ENCODE measurements at places on chromosomes 12 and 14. TPM values are rescaled to one million over a fixed set of nuclear protein-coding genes. Genes with fewer than 3 reads are reported as not detected.

- DNase-seq = no peak
Measured at GRCh38 chr14:71248194-71248593, 340.9 kb downstream of the PCNX1 start.

DNA sequence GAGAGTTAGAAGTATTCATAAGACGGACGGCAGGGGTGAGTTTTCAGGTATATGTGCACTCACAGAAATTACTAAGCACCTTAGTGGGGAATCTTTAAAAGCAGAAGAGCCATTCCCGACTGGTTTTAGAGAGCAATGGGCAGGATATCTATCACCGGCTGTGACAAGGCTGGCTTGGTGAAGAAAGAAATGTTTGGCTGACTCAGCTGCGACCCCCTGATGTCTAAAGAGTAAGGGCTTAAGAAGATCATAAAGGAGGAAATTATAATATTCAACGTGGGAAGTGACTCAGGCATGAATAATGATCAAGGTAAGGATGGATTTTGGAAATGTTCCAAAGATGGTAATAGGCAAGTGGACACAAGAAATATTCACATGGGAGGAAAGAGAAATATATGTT, 407.6 kb downstream of the TMEM132D start:
- DNase-seq = no peak

DNA sequence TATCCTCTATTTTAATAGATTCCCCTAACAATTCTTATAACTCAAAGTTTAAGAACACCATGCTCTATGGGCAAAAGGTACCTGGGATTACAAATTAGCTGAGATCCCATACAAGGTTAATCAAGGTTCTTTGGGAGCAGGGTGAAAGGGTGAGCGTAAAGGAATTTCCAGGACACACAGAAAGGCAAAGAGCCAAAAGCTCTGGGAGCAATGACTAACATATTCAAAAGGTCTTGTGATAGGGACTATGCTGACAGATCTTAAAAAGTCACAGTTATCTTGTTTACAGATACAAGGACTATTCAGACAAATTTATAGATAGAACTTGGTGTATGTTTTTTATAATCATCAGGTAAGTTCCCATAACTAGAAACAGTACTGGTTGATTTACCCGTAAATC, 19.5 kb upstream of the PPFIBP1 start:
- DNase-seq = no peak

GRCh38 chr14:83575301-83575700, 1954.6 kb upstream of the FLRT2 start:
- no peak for DNase-seq

DNA sequence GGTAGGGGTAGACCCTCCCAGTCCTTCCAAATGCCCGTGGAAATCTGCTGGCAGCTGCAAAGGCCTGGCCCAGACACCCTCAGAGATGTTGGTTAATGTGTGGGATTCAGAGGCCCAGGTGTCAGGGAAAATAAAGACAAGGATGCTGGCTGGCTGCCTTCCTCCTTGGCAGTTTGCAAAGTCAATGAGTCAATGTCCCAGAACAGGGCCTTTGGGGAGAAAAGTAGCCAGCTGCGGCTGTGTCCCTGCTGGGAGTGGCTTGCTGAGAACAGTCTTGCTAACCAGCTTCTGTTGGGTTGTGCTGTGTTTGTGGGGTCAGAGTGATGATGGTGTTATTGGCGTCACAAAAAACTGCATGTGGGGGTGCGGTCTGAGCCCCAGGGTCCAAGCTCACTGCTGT, 29.2 kb downstream of the GLRX5 start:
- no peak for DNase-seq

GRCh38 chr12:49546481-49546880, 7.7 kb downstream of the KCNH3 start:
- DNase-seq = no peak

DNA sequence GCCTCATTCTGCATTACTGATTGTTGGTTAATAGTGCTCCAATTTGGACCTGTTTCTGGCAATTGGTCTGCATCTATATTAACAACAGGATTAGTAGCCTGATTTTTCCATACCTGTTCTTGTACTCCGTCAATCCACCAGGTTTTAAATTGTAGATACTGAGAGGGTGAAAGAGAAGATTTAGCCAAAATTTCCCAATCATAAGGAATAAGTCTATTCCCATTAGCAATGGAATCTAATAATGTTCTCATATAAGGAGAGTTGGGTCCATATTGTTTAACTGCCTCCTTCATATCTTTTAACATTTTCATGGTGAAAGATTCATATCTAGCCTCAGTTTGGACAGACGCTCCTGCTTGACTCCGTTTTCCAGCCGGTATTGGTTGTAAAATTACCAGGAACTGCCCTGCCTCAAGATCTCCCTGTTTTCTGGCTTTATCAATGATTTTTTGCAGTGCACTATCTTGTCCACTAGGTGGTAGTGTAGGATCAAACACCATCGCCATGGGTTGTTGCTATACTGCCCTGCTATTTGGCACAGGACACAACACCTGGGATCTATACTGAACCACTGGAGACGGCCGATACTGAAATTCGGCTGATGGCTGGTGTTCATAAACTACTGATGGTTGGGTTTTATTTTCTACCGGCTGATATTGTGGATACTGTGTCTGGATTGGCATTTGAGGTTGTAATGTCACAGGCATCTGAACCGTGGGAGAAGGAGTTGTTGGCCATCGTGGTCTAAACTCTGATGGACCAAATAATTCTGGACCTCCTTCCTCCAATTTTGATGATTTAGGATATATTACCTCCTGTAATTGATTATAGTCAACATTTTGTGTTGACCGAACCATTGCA, 25.2 kb downstream of the DHRS4L2 start:
- no peak for DNase-seq

DNA sequence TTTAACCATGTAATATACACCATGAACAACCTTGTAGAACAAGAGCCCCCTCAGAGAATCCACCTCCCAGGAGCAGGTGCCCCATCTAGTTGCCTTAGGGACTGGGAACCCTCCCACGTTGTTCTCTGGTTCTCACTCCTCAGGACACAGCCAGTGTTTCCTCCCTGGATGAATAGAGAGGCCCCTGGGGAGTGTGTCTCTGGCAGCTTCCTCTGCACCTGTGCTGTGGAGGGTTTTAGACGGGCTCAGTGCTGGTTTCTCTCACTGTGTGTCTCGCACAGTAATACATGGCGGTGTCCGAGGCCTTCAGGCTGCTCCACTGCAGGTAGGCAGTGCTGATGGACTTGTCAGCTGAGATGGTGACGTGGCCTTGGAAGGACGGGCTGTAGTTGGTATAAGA, 581.3 kb downstream of the TMEM121 start:
- DNase-seq = no peak

DNA sequence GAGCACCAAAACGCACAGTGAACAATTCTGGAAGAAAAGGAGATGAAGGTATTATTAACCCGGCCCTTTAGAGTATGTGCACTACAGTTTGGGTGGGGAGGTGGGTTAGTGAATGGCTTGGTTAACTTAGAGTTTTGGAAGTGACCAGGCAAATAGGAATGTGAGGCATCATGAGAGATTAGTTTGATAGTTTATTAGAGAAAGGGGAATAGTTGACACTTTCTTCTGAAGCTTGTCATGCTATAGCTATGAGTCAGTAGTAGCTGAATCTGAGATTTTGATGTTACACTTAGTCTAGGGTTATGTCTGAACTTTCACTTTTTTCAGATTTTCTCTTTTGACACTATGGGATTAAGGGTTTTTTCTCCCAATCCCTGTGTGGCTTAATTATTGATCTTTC, 567.2 kb downstream of the SNAPC1 start:
- DNase-seq = no peak

DNA sequence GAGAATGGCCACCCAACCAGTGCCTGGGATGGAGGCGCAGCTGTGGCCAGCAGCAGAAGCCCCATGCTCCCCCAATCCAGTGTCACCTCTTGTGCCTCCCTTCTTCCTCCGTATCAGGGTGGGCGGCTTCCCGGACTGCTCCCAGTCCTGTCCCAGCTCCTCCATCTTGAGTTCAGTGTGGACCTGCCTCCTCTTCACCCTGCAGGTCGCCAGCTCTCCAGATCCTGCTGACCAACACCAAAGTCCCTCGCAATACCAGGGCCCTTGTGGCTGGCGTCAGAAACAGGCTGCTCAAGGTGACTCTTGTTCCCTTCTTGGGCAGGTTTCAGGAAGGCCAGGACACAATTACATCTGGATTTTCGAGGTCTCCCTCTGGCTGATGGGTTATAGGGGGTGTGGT, 17.0 kb downstream of the MVK start:
- DNase-seq = no peak

DNA sequence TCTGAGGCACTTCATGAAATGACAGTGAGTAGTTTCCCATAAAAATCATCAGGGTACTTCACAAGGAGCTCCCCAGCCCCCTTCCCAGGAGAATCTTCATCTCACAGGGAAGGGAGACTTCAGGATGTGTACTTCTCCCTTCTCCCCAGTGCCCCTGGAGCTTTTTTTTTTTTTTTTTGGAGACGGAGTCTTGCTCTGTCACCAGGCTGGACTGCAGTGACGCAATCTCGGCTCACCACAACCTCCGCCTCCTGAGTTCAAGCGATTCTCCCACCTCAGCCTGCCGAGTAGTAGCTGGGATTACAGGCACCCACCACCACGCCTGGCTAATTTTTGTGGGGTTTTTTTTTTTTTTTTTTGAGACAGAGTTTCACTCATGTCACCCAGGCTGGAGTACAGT, 10.4 kb downstream of the ITPK1 start:
- DNase-seq = no peak

DNA sequence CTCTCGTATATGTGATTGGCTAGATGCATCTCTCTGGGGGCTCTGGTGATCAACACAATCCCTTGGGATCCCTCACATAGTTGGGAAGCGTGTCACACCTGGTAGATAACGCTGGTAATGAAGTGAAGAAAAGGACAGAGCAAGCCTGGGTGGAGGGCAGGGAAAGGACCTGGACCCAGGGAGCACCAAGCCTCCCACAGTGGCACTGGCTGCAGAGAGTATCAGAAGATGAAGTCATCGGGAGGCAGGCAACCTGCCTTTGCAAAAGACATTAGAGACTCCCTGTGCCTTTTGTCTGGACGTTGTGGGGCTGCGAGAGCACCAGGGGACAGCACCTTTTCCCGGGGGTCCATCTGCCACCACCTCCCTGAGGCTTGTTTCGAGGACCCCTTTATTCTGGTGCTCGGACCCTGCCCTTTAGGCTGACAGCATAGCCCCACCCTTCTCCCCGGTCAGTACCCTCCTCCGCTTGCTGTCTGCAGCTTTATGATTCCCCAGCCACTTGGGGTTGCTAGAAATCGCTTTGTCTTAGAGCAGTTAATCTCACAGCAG, 116.4 kb downstream of the EML1 start:
- no peak for DNase-seq

DNA sequence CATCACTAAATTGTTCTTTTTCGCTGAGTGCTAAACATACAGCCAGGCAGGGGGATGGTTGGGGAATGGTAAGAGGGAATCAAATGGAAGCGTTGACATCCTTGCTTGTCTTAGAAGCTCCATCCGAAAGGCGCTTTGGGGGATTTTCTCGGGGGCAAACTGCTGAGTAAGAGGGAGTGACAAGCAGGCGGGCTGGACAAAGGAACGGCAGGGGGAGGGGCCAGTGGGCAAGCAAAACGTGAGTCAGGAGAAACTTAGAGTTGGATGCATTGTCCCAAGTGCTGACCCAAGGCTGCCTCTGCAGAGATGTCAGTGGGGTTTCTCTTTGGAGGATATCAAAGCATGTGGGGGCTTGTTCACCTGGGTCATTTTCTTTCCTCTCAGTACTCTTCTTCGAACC, 480.5 kb downstream of the VRK1 start:
- no peak for DNase-seq

GRCh38 chr12:11761869-11762567, 112.5 kb downstream of the ETV6 start:
- DNase-seq = no peak

GRCh38 chr14:79597566-79597965, 613.7 kb downstream of the DIO2 start:
- no peak for DNase-seq

- DNase-seq = no peak
Measured at GRCh38 chr14:20194101-20194500, 3.4 kb downstream of the OR11G2 start.

- DNase-seq = no peak
Measured at GRCh38 chr12:81949841-81950308, 190.7 kb upstream of the PPFIA2 start.

RNASE3 gene
- 0.28 TPM for polyA plus RNA-seq

KRT82 gene
- not detected for polyA plus RNA-seq

SPTSSA gene
- polyA plus RNA-seq = 21.6 TPM

CMKLR1 gene
- 2.6 TPM for polyA plus RNA-seq

ZDHHC22 gene
- 0.87 TPM for polyA plus RNA-seq

TSHR gene
- 0.65 TPM for polyA plus RNA-seq

GALNT8 gene
- 3.7 TPM for polyA plus RNA-seq

PPP1R36 gene
- polyA plus RNA-seq = 0.40 TPM

P2RX2 gene
- polyA plus RNA-seq = not detected
